ENCODE measurements at places on chromosomes 7 and 10.

DNA sequence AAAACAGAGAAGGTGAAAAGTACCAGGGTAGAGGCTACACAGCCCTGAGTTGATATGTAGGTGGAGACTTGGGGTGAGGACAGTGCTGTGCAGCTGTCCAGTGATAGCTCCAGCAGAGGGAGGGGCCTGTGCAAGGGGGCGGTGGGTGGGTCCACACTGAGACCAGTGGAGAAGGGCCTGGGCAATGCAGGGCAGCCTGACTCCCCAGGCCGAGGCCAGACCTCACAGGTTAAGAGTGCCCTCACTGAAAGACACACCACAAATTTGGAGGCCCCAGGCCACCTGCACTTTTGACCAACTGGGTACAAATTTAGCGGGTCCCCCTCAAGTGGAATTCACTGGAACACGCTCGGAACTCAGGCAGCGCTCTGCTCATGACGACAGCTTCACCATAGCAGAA lies 6.7 kb upstream of the RASGEF1A start:
- no peak for DNase-seq

GRCh38 chr10:87603769-87604168 lies 55.9 kb upstream of the PAPSS2 start:
- DNase-seq: no peak

GRCh38 chr7:111787741-111788140 lies 225.4 kb upstream of the IMMP2L start:
- no peak for DNase-seq

- peak; percentile 44 for DNase-seq
These were observed 37.0 kb downstream of the RBM20 start for GRCh38 chr10:110681023-110681681.

GRCh38 chr7:24836084-24836483 lies 78.8 kb upstream of the GSDME start:
- no peak for DNase-seq

- DNase-seq: no peak
These were observed 356.9 kb downstream of the PCDH15 start for GRCh38 chr10:54444170-54444569.

DNA sequence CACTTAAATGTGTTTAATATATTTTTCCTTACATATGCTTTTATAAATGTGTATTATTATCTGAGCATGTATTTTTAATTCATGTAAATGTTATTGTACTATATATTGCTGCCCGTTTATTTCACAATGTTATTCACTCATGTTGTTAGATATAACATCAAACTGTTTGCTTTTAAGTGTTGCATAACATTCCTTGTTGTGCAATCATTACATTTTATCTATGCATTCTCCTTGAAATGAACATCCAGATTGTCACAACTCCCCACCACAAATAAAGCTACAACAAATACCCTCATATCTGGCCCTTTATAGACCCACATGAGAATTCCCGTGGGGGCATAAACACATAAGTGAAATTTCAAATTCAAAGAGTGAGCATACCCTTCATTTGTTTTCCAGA lies 264.2 kb downstream of the HPSE2 start:
- no peak for DNase-seq

- no peak for DNase-seq
These were observed 59.9 kb downstream of the INSIG1 start for GRCh38 chr7:155357573-155358041.

- no peak for DNase-seq
These were observed 8.8 kb downstream of the OGDH start for GRCh38 chr7:44615149-44615611.

GRCh38 chr7:152025077-152025936 lies at the start of gene GALNT11:
GALNT11 (plus strand) TSS chr7:152025674; CDS start chr7:152094228, 68,554 bp downstream.
- peak; percentile 77 for DNase-seq

DNA sequence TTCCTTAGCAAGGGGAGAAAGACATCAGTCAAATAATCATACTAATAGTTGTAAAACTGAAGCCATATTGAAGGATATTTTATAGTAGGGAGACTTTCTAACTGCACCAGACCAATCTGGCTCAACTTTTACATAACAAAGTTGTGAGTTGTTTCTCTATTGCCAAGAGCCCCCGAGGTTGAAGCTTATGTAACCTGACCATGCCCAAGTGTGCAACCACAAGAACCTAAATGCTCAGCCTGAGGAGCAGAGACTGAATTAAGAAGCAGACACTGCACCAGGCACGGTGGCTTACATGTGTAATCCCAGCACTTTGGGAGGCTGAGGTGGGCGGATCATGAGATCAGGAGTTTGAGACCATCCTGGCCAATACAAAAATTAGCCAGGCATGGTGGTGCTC lies 77.3 kb upstream of the ARMC3 start:
- DNase-seq: no peak

- no peak for DNase-seq
These were observed 4.6 kb downstream of the UFSP1 start for GRCh38 chr7:100884736-100885439.

DNA sequence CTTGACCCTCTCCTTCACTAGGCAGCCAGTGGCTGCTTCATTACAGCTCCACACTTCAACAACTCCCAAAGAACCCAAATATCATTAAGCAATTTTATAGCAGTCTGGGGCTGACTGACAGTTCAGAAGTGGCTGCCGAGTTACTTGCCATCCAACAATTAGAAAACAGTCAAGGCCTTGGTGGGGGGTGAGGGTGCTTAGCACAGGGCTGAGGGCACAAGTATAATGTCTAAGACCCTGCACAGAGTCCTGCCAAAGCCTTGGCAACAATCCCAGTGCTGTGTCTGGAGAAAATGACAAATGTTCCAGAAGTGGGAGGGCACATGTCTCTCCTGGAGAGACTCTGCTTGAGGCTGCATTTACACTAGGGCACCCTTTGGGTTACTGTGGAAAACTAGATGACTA lies 71.1 kb downstream of the CXCL12 start:
- no peak for DNase-seq

DNA sequence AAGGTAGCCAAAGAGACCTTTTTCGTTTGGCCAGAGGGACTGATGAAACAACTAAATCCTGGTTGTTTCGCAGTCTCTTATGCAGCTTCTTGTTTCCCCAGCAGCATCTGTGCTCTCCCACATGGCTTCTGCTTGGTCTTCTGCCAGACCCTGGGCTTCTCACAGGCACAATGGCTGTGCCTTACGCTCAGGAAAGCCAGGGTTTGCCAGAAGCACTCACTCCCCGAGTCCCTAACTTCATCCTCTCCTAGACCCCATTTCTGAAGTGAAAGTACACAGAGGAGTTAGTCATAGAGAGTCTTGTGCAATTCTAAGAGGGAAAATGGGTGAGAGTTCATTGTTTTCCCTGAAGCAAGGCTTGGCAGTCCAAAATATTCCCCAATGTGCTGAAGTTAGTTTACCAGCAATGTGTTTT lies 121.7 kb downstream of the EVX1 start:
- DNase-seq: peak; percentile 36

- no peak for DNase-seq
These were observed 27.7 kb upstream of the MYH16 start for GRCh38 chr7:99244939-99245338.

DNA sequence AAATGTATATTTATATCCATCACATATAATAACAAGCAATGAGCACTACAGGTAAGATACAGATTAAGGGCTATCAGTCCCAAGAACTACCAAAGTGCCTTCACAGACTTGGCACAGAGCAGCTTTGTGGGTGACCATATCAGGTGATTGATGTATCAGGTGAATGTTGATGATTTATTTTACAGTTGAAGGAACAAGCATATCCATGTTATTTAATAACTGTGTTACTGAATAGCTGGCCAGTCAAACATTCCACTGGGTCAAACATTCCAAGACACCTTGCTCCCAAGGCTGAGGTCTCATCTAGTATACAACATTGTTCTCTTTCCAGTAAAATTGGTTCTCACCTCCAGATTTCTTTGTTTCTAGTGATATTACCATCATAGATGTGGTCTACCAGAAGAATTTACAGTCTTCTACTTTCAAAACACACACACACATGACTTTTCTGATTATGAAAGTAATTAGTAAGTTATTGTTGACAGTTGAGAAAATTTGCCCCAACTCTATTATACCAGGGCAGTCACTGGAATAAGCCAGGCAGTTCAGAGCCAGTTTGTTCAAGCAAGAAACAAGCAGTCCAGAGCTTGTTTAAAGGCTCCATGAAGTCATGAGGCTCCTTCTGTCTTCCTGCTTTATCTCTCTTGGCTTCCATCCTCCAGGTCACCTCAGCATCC lies 68.2 kb downstream of the ELAPOR2 start:
- DNase-seq: no peak

GRCh38 chr7:140673774-140674155 lies 1.0 kb downstream of the ADCK2 start:
- DNase-seq: no peak

DNA sequence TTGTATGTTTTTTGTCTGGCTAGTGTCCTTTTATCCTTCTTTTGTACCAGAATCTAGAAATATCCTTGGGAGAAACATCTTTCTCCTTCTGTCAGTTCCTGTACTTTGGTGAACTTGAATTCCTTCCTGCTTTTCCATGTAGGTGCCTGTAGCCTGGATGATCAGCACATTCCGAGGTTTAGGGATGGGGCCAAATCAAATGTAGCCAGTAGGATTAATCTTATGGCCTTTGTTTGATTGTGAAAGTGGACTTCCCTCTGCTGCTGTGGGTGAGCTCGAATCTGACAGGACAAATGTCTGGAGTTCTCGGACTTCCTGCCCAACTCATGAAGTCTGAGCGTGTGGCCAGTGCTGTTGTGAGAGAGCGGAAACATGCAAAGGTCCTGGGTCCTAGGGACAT lies 33.2 kb upstream of the NAMPT start:
- DNase-seq: no peak

DNA sequence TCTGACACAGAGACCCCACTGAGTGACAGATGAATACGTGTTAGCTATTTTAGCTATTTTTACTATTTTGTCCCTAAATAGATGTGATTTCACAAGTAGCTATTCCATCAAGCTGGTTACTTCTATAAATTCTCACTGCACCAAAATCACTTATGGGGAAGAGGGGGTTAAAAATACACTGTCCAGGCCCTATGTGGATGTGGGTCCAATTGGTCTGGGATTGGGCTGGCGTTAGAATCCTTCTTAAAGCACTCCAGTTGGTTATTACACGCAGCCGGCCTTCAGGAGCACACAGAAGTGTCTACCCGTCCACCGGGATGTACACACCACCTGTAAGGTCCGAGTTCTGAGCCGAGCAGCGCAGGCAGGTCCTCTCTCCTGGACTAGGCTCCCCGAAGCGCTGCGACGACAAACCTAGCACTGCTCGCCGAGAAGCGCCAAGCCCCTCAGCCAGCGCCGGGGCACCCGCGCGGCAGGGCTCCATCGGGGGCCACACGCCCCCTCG lies 222.3 kb upstream of the MKLN1 start:
- peak; percentile 28 for DNase-seq

DNA sequence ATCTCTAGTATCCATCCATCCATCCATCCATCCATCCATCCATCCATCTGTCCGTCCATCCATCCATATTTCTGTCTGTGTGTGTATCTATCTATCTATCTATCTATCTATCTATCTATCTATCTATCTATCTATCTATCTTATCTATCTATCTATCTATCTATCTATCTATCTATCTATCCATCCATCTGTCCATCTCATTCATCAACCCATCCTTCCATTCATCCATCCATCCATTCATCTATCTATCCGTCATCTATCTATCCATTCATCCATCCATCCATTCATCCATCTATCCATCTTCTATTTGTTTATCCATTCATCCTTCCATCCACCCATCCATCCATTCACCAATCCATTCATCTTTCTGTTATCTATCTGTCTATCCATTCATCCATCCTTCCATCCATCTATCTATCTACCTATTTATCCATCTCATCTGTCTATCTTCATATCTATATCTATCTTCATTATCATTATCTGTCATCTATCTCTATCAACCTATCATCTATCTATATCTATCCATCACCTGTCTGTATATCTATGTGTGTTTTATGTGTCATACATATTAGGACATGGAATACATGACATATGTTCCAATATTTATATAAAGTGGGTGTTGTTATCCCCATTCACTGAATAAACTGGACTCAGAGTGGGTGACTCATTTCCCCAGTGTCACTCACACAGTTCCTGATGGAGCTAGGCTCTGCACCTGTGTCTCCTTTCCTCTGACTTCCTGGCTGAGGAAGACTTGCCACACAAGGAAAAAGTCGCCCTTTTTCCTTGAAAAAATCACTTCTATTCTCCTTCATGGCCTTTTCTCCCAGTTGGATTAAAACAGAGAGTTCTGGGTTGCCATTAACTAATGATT lies 200.1 kb downstream of the CCDC3 start:
- no peak for DNase-seq

- DNase-seq: no peak
These were observed 261.7 kb downstream of the ETV1 start for GRCh38 chr7:13727751-13728150.

DNA sequence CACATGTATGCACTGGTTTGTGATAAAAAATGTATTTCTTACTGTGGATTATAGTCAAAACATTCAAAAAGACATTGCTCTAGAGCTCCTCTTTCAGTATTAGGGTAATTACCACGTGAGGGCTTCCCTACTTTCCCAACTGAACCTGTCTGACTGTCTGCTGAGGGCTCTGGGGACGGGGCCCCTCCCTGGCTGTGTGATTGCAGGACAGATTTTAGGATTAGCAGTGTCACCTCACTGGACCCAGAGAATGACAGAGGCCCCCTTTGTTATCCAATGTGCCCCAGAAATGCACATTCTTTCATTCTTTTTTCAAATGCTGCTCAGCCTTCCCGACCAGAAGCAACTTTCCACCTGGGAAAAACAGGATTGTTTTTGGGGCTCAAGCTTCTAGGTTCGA lies 43.6 kb upstream of the MXI1 start:
- DNase-seq: no peak

GRCh38 chr7:124996778-124997177 lies 67.2 kb upstream of the POT1 start:
- no peak for DNase-seq

DNA sequence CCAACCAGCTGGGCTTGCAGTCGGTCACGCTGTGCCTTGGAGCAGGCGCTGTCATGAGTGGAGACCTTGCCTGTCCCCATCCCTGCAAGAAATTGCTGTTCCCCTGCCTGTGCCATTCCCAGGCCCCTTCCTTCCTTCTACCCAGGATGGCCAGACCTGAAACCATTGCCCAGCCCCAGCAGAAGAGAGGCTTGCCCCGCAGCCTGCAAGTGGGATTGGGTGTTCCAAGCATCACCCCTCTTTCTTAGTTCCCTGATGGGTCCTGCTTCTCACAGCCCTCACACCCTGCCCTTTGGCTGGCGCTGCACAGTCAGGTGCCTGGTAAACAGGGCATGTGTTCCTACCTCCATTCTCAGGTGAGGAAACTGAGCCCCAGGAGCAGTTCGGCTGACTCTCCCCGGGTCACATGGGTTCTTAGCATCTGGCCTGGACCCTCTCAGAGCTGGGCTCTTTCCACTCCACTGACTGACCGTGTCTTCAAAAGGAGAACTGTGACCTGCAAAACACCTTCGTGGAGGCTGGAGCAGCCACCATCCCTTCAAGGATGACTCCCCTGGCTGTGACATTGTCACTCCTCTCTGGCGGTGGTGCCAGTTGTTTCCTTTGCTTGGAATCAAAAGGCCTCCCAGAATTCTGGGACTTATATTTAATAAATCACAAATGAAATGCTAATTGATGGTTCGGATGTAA lies 41.9 kb upstream of the PDCD4 start:
- no peak for DNase-seq

All from HTR-8/SVneo (cell line).